ENCODE measurements at places on chromosomes 6 and 20.

DNA sequence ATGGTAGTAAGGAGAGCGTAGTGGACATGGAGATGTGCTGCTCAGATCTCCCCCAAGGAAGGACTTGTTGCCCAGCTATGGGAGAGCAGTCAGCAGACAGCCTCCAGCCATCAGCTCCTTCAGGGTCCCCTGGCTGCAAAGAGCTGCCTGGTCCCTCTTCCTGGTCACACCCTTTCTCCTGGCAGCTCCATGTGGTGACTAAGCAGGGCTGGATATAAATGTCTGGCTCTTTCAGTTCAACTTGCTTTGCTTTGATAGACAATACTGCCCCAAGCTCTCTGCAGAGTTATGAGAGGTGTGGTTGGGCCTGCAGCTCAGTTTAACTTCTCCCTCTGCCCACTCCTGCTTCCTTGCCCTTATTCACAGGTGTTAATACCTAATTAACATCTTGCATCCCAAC is 64.1 kb upstream of the DDR1 start:
- DNase-seq = no peak

GRCh38 chr6:5814116-5814515 is 192.6 kb downstream of the NRN1 start:
- no peak for DNase-seq

DNA sequence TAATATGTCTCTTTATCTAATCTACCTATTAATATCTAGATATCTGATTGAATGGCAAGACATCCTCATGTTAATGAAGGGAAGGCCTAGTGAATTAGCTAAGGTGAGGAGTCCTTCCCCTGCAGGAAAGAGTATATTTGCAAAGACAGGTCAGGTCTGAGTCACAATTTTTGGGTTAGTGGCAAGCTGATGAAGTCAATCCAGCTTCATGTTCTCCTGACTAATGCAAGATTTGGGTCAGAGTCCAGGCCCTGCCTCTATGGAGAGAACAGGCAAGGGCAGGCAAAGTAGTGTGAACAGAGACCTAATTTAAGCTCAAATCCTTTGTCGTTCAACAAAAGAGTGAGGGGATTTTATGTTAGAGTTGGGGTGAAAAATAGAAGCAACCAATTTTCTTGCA is 496.7 kb downstream of the BMP2 start:
- DNase-seq = no peak

DNA sequence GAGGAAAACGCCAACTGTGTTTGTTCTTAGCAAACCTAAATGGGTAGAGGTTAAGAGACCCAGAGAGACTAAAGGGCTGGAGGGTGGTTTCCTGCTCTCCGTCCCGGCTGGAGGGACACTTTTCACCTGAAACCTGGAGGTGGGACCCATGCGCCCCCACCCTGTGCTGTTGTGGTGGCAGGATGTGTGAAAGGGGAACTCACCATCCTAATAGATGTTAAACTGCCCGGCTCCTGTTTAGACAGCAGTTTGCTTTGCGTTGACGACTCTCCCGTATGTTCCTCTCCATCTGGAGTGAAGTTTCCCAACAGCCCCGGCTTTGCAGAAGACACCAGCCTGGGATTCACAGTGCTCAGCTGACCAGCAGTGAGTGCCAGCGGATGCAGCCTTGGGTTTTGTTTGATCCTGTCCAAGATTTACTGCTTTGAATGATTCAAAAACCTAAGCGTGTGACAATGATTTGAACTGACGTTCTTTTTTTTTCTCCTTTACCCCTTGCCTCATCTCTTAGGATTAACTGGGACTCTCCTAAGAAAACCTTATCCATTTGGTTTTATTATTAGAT is 66.0 kb downstream of the CDH4 start:
- no peak for DNase-seq

DNA sequence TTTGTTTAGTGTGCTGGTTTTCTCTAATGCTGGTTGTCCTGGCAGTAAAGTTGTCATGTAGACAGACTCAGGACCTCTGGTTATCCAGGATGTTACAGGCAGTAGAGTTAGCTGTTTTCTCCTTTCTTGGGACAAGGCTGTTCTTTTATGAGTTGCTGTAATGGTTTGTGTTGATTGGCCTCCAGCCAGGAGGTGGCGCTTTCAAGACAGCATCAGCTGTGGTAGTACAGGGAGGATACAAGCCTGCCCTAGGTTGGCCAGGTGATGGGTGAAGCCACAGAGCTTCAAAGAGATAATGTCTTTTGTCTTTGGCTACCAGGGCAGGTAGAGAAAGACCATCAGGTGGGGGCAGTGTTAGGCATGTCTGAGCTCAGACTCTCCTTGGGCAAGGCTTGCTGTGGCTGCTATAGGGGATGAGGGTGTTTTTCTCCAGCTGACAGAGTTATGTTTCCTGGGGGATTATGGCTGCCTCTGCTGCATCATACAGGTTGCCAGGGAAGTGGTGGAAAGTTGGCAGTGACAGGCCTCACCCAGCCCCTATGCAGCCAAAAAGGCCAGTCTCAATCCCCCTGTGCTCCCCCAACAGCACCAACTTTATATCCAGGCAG is 127.2 kb upstream of the TAB2 start:
- DNase-seq = peak; percentile 41

- no peak for DNase-seq
Measured at GRCh38 chr6:26121141-26122004, 34.1 kb downstream of the HFE start.

DNA sequence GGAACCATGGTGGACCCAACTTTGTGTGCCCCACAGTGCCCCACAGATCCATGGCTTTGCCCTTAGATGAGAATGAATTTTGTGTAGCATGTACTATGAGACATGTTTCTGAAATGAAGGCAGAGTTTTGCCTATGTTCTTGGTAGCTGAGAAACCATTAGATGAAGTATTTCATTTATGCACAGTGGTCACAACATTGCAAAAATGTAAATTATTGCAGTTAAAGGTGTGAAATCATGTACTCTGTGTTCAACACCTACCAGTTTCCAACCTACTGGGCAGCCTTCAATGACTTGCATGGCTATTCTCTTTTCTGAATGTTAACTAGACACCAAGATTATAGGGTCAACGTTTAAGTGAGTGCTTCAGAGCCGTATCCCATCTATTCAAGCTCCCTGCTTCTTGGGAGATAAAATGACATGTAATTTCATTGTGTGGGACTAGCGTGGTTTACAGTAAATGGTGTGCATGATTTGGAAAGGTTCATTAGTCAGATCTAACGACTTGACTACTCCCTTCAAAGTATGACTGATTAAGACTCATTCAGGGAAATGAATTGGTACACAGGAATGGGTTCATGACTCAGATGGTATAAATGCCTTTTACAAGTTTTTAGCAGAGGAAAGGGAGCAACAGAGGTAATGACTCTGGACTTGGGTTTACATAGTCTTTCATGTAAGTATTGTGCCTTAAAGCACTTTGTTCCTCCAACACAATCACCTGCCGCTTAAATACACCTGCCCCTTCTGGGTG is 106.1 kb upstream of the AKIRIN2 start:
- no peak for DNase-seq

DNA sequence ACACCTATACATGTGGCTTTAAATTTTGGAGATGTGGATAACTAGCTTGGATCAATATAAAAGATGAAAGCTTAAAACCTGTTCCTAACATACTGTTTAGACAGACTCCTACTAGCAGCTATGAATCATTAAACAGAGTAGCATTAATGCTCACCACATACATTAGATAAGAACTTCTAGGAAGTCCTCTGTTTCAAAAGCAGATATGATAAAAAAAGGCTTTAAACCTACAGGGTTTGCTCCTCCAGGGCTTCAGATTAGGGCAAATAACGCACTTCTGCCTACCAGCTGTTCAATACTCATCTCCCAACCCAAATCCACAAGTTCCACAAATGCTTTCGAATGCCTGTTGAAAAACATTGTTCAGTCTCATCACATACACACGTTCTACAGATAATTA is 1.5 kb downstream of the REPS1 start:
- no peak for DNase-seq

GRCh38 chr6:25449774-25450173 is 170.6 kb downstream of the CARMIL1 start:
- DNase-seq = no peak

DNA sequence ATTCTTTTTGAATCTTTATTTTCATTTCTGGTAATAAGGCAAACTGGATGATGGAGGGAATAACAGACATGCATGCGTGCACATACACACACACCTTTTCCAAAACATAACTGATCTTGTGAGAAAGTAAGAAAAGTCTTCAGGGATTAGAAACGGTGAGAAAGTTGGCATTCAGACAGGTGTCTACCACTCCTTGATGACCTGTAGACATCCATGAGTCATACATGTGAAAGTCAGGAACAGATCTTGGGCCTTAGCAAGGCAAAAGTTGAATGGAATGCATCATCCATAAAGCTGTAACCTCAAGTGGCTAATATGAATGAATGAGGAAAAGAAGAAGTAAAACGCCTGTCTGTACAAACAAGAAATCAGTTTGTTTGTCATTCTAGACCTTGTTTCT is 97.3 kb downstream of the GRIK2 start:
- DNase-seq = no peak

DNA sequence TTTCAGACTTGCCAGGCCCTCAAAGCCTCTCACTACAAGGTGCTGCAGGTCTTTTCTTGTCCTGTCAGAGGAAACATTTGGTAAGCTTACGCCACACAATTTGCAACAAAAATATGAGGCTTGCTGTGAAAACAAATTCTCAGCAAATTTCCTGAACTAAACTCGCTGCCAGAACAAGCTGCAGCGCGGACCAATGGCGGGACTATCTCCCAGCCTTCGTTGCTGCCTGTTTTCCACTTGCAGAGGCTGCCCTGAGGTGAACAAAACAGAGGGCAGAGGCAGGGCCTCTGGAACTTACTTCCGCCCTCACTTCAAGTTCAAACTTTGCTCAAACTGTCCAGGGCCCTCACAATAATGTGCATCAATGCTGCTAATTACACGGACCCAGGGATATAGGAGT is 12.4 kb downstream of the UQCC2 start:
- no peak for DNase-seq

- DNase-seq = no peak
Measured at GRCh38 chr20:23235173-23236027, 115.2 kb upstream of the NXT1 start.

DNA sequence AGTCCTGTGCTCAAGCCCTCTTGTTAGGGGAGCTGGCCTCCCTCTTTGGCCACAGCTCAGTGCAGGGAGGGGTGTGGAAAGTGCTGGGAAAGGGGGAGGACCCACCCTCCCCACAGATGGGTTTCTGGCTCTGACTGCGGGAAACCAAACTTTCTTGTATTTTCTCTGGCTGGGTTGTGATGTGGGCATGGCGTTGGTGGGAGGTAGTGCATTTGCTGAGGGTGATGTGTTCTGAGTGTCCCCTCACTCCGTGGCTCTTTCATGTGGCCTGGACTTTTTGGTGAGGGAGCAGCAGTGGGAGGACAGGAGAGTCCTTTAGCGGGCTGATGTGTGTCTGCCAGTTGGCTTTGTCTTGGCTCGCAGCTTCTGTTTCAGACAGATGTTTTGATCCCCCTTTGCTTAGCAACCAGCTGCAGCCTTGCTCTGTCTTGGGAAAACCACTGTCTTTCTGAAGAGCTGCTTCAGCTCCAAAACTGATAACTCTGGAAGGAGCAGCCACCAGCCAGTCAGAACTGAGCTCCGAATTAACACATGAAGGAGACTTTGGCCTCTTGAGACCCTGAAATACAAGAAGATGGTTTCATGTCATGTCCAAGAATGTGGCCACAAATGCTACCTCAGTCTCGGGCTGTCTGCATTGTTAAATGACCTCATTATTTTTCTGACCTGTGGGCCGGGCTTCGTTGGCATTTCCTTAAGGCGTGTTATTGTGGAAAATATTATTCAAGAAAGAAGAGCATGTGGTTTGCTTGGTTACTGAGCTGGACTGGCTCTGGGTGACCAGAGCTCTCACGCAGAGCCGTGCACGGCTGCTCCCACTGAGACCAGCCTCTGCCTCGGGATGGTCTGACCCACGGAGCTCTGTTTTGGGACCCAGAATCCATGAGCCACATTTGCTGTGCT is 21.5 kb downstream of the SYNJ2 start:
- DNase-seq = no peak

- DNase-seq = no peak
Measured at GRCh38 chr6:89311853-89312531, 3.1 kb downstream of the GABRR2 start.

- no peak for DNase-seq
Measured at GRCh38 chr6:1486387-1486786, 97.0 kb downstream of the FOXF2 start.

GRCh38 chr6:54134935-54135334 is 23.7 kb downstream of the MLIP start:
- no peak for DNase-seq

GRCh38 chr20:607476-607875 is 2.6 kb downstream of the TCF15 start:
- no peak for DNase-seq

DNA sequence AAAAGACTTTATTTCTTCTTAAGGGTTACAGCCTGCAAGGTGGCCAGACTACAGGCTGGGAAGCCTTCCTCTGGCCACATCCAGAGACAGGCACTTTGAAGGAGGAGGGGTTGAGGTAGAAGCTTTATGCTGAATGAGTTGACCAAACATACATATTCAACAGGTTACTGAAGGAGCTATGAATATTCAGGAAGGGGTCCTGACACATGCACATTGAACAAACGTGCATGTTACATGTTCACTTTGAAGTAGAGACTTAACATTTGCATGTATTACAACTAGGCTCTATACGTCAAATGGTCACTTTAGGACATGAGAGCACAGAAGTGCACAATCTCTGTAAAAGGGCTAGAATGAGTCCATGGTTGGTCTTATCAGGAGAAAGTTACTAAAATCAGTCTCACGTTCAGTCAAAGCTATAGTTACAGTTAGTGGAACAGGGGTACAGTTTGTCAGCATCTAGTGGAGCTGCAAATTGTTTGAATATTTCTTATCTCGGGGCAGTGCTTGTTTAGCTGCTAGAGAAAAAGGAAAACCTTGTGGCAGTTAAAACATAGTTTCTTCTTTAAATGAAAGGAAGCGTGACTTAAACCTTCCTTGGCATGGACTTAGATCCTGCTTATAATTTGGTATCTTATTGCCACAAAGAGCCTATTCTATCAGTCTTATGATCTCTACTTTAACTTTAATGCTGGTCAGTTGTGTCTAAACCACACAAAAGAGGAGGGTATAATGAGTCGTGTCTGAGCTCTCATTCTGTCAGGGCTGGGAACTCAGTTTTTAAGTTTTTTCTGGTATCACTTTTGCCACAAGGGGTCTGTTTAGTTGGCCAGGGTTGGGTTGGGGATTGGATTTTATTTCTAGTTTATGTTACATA is 4.6 kb upstream of the ZSCAN9 start:
- no peak for DNase-seq

DNA sequence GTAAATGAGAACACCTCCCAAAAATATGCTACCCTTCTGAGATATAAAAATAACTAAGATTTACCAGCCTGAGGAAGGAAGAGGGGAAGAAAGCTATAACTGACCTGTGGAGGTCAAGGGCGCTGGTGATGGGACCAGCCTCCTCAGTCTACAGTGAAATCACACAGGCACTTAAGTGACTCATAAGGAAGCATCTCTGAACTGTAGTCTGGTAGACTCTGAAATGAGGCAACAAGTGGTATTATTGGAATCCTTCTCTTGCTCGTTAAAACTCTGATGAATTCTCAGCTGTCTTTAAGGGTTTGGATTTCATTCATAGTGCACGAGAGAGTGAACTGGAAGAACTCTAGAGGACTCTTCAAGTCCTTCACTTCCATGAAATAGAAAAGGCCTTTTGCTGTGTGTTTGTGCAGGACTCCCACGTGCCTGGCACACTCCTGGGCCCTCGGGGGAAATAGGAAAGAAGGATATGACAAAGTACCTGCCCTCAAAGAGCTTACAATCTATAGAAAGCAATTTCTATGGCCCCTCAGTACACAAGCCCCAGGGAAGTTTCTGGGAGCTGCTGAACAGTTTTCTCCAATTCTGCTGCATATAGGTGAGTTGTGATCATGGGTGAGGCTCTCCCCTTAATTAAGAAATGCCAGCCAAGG is 231.8 kb upstream of the RREB1 start:
- DNase-seq = no peak

- no peak for DNase-seq
Measured at GRCh38 chr6:100100776-100101175, 106.8 kb upstream of the MCHR2 start.
